Midbrain (tissue), 1 donor: ENCODE measurements at places on chromosomes 12 and 14.

- DNase-seq, result no peak
Observed at GRCh38 chr14:106051796-106052195, 525.4 kb downstream of the TMEM121 start.

- no peak for DNase-seq
Observed at GRCh38 chr12:24560192-24560775, 388.6 kb downstream of the BCAT1 start.

- no peak for DNase-seq
Observed at GRCh38 chr12:8870586-8870985, 43.7 kb upstream of the PHC1 start.

GRCh38 chr14:55604488-55604887 is 24.5 kb downstream of the KTN1 start:
- no peak for DNase-seq

DNA sequence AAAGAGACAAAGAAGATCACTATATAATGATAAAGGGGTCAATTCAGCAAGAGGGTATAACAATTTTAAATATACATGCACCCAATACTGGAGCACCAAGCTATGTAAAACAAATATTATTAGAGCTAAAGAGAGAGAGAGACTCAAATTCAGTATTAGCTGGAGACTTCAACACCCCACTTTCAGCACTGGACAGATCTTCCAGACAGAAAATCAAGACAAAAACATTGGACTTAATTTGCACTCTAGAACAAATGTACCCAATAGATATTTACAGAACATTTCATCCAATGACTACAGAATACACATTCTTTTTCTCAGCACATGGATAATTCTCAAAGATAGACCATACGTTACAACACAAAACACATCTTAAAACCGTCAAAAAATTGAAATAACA is 81.0 kb downstream of the KLHL28 start:
- DNase-seq, result no peak

- DNase-seq, result no peak
Observed at GRCh38 chr12:130655010-130655409, 61.1 kb downstream of the RIMBP2 start.

DNA sequence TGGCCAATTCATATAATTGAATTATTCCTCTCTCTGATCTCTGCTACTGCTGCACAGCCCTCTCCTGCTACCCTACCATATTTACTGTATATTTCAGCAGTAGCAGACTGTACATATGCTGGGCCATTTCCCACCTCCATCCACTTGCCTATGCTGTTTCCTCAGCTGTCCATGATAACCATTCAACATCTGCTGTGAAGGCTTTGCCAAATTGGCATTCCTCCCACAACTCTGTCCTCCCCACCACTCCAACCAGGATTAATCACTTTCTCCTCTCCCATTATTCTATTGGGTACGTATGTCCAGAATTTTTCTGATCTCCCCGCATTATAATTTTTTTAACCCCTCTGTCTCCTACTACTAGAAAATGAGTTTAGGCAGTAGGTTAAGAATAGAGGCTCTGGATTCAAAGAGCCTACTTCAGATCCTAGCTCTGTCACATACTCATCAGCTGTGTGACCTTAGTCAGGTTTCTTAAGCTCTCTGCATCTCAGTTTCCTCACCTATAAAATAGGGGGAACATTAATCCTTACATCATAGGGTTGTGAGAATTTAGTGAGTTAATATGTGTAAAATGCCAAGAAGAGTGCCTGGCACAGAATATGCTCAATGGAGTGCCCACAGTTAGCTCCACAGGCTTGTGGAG is 123.3 kb downstream of the KICS2 start:
- DNase-seq, result peak; percentile 4

DNA sequence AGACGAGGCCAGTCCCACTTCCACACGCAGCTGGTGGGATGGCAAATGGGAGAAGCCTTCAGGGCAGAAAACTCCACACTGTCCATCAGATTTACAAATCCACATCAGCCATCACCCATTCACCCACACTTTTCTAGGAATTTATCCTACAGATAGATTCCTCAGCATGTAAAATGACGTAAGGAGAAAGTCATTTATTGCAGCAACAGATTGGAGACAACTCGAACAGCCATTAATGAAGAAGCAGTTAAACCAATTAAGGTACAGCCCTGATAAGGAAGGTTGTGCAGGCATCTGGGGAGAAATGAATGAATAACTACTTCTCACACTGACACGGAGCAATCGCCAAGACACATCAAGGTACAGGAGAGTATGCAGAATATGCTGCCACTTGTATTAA is 26.2 kb downstream of the PRKAB1 start:
- DNase-seq, result no peak

DNA sequence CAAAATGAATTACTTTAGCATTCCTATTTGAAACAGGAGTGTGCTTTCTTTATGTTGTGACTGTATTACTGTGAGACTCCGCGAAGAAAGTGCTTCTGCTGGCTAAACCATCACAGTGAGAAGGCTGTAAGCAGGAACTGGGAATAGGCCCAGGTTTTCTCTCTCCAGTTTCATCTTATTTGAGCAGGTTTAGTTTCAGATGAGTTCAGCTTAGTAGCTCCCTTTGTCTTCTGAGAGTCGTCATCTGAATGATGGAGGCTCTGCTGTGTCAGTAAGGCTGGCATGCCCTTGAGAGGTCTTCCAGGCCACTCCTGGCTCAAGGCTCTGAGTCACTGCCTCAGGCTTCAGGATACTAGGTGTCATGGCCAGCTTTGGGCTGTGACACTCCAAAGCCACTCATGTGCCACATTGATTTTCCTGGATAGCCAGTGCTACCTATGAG is 205.6 kb upstream of the RGS6 start:
- DNase-seq, result no peak

GRCh38 chr12:105102673-105103072 is 4.9 kb upstream of the WASHC4 start:
- no peak for DNase-seq

- no peak for DNase-seq
Observed at GRCh38 chr12:113155646-113156045, 6.1 kb downstream of the CFAP73 start.

DNA sequence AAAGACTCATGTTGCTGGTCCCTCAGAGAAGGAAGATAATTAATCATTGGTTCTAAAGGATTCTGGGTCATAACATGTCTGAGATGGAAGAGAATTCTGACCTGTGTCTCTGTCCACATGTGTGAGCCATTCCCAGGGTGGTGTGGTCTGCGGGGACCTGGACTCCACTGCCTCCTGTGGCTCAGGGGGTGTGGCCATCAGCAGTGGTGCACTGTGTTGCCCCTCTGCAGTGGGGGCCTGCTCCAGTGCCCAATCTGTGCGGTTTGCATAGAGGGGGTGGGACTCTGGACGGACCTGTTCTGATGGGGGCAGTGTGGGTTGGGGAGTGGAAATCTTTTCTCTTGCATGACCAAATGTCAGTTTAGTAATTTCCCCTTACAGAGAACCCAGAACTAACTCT is 13.5 kb downstream of the KRT85 start:
- no peak for DNase-seq

- DNase-seq, result no peak
Observed at GRCh38 chr12:61254225-61254624, 1006.0 kb upstream of the USP15 start.

DNA sequence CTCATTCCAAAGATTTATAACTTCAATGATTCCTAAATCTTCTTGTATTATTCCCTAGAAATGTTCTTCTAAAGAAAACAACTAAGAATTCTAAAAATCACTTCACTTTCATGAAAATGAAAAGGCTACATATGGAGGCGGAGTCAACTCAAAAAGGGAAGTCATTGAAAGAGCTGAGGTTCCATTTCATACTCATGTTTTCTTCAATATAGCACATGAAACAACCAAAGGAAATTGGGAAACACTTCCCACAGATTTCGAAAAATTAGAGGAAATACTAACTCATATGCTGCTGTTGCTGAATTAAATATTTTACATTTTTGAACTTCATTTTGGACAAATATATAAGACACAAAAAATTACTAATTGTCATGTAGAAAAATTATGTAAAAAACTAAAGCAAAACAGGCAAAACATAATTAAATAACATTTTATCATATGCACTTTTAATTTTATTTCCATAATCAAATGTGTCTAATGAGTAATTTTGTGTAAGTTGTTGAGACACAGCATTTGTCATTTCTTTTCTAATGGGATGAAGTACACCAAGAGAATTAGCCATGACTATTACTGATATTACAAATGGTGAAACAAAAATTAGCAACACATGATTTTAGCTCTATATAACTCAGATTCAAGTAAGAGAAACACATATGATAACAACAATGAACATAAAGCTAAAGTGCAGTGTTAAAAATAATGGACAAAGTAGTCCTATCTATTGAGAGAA is at the start of gene CD163:
Gene CD163, minus strand, starts transcription at position 92 of the 730 bp plus-strand sequence. Its CDS starts 87 bp downstream, at position 5.
- DNase-seq, result no peak

GRCh38 chr12:48419116-48419935 is 53.0 kb upstream of the ANP32D start:
- DNase-seq, result no peak
